ENCODE measurements at places on chromosomes 1 and 21.

GRCh38 chr1:216662681-216663080 lies 60.5 kb downstream of the ESRRG start:
- peak; percentile 31 for DNase-seq

DNA sequence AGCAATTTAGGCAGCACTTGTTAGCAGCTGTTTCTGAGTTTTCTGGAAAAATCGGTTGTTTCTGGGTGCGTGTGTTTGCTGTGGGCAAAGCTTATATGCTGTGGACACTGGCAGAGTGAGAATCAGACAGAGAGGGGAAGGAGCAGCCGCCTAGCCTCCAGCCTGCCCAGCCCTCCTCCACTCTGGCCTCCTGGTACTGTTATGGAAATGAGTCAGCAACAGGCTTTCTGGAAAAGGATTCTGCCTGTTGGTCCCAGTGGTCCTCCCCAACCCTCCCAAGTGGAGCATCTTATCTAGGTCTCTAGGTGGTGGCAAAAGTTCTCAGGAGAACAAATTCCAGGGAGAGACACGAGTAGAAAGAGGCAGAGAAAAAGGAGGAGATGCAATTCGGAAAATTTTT lies 42.2 kb upstream of the GOLT1A start:
- no peak for DNase-seq

- no peak for DNase-seq
Observed at GRCh38 chr1:58726581-58726980, 26.7 kb upstream of the MYSM1 start.

GRCh38 chr1:220810963-220811362 lies 24.2 kb downstream of the MTARC1 start:
- DNase-seq: no peak

GRCh38 chr1:194473766-194474165 lies 1287.4 kb upstream of the B3GALT2 start:
- peak; percentile 61 for DNase-seq

DNA sequence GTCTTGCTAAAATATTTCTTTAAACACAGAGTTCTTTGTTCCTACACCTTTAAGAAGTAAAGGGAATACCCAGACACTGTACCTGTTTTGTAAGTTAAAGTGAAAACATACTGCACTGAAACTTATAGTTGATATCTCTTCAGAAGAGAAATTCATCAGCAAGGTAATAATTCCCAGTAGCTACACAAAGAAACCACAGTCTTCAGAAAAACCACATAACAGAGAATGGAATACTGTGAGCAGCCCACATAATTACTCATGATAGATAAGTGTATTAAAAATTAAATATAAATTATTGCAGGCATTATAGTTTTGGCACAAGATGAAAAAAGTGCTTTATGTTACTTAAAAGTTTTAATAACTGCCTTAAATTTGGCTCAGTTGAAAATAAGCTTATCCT lies 276.6 kb downstream of the SETD4 start:
- DNase-seq: no peak

GRCh38 chr1:10836726-10837125 lies 40.3 kb upstream of the CASZ1 start:
- no peak for DNase-seq

All from NCI-H446 (cell line).